ENCODE measurements at places on chromosomes 2 and 18. TPM values are rescaled to one million over a fixed set of nuclear protein-coding genes. Genes with fewer than 3 reads are reported as not detected.

- no peak for DNase-seq
Measured at GRCh38 chr2:108492364-108492763, 41.9 kb upstream of the LIMS1 start.

DNA sequence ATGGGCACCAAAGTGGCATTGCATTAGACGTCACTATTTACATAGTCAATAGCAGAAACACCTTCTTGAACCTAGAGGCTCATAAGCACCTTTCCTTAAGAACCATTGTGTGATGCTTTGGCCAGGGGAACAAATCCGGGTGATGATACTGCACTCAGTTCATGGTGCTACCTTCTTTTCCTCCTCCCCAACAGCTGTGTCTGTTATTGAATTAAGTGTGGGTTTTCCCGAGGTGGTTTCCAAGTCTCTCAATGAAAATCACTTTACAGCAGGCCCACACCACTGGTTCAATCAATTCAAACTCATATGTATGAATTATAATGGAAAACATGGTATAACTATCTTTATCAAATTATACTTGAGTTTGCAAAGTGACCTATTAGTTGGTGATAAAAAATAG, 9.3 kb upstream of the EFEMP1 start:
- DNase-seq, result no peak

DNA sequence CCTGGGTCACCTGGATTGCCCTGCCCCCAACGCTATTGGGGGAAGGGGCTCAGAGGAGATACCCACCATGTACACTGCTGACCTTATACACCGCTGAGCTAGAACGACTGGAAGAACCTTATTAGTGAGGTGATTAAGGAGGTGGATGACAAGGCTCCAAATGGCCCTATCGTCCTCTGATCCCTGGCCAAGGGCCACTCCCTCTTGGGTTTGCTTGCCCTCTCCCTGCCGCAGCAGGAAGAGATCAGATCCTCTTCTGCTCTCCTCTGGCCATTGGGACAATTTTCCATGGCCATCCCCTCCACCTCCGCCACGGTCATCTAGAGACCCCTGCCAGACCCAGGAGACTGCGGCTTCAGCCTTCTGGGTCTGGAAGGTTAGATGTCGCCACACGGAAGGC, 1.2 kb downstream of the ZNF514 start:
- DNase-seq, result no peak

The FBLN7 gene
- 0.44 TPM for total RNA-seq

GRCh38 chr2:715854-716560, 38.8 kb upstream of the TMEM18 start:
- no peak for DNase-seq

The CPLX4 gene
- total RNA-seq, result 0.46 TPM

The CYP26B1 gene
- 10.6 TPM for total RNA-seq

GRCh38 chr18:41128545-41128944, 826.5 kb upstream of the PIK3C3 start:
- no peak for DNase-seq

GRCh38 chr2:229417916-229418315, 146.8 kb upstream of the PID1 start:
- DNase-seq, result no peak

GRCh38 chr2:39779927-39780326, 869 bp upstream of the THUMPD2 start:
- DNase-seq, result no peak

- DNase-seq, result no peak
Measured at GRCh38 chr2:227865291-227865690, 6.1 kb upstream of the DAW1 start.

DNA sequence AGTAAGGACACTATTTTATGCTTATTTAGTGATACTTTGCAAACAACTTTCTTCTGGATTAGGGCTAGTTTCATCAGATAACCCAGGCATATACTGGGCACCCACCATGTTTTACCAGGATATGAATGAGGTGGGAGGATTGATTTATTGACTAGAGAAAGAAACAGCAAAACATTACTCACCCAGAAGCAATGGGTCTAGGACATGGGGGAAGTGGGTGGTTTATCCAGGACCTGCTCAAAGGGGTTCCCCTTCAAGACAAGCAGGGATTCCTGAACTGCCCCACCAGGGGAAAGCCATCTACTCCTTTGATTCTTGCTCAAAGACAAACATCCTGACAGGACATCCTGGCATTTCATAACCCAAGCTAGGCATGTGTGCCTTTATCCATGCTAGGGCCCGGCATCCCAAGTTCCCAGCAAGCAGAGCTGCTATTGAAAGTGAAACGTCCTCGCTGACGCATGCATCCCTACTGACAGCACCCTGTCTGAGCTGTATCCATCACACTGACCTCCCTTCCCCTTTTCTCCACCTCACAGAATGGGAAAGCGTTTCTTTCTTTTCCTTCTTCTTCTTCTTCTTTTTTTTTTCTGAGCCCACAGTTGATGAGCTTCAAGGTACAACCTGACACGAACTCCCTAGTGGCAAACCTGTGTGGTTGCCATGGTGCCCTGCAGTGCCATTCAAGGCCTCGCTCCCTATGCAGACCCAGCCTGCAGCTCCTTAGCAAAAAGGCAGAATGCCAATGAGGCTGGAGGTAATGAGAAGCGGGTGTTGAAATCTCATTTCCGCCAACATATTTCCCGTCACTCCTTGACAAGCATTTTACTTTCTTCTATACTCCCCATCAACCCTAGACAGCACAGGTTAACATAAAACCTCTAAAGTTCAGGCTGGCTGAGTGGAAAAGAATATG, 70.5 kb downstream of the CLHC1 start:
- no peak for DNase-seq

GRCh38 chr2:175523001-175523400, 341.5 kb upstream of the ATP5MC3 start:
- DNase-seq, result no peak

DNA sequence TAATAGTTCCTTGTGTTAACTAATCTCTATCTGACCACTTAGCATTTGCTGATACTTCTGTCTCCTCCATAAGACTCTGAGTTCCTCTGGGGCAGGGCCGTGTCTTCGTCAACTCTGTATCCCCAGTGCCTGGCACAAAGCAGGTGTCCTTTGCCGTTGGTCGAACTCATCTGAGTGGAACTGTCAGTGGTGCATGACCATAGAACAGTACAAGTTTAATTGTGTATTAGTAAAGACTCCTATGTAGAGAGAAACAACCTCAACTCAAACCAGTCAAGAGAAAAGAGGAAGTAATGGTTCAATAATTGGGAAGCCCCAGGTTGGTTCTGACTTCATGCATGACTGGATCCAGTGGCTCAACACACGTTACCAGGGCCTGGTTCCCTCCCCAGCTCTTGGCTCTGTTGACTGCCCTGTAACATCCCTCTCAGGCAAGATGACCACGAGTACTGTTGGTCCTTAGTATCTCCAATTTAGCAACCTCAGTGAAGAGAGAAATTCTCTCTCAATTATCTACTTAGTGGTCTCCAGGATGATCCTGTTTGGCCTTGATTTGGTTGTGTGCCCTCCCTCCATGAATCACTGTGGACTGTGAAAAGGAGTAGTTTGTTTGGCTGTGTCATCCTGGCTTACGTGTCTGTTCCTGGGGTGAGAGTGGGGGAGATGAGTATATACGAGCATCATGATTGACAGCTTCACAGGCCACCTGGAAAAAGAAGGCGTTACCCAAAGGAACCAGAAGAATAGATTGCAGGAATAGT, 58.5 kb upstream of the MSH6 start:
- no peak for DNase-seq

DNA sequence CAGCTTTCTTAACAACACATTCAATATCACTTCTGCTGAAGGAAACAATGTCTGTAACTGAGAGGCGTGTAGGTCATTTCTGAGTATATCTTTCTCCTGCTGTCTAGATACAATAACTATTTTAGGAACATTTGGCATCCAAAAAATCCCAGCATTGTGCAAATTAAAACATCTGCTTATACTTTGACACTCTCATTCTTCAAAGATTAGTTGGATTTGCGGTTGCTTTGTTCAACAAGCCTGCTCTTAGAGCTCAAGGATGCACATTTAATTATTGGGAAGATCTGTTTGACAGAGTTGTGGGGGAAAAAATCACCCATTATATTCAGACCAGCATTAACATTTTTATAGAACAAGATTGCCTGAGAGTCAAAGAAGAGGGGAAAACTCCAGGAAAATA, 449.5 kb upstream of the HNRNPA3 start:
- DNase-seq, result no peak

- DNase-seq, result no peak
Measured at GRCh38 chr2:37098416-37099118, 14.2 kb downstream of the GPATCH11 start.

The ALLC gene
- not detected for total RNA-seq

The HOXD3 gene
- total RNA-seq, result 2.6 TPM

GRCh38 chr2:27984153-27984552, 93.6 kb downstream of the BABAM2 start:
- no peak for DNase-seq

DNA sequence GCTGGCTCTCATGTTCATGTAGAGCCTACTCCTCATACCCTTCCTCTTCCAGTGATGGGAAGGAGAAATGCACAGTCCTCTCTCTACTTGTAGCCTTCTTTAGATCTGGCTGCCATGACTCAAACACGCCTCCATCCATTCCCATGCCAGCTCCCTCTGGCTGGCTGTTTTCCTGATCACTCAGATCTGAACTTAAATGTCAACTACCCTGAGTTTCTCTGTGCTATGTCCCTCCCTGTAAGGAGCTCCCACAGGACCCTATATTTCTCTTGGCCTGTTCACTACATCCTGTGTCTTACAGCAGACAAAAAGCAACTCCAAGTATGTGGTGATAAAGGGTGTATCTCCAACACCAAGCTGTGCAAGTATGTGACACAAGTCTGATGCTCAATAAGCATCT, 152.4 kb downstream of the TCF4 start:
- DNase-seq, result no peak

DNA sequence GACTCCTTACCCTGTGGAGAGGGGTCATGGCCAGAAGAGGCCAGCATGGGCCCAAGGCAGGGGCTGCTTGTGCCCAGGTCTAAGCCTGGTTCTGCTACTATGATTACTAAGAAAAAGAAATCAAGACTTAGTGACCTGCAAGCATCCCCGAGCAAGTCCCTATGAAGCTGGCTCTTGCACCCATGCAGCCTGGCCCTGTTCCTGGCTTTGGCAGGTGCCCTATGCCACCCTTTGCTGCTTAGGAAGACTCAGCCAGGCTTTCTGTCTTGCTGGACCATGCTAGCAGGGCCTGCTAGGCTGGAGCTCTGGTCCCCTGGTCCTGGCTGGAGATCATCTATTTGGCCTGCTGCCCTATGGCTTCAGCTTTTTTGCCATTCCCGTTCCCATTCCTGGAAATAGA, 309.4 kb upstream of the EPAS1 start:
- DNase-seq, result no peak

The RAB6D gene
- total RNA-seq, result not detected

The MATN3 gene
- 0.28 TPM for total RNA-seq

The TCF7L1 gene
- 4.0 TPM for total RNA-seq

DNA sequence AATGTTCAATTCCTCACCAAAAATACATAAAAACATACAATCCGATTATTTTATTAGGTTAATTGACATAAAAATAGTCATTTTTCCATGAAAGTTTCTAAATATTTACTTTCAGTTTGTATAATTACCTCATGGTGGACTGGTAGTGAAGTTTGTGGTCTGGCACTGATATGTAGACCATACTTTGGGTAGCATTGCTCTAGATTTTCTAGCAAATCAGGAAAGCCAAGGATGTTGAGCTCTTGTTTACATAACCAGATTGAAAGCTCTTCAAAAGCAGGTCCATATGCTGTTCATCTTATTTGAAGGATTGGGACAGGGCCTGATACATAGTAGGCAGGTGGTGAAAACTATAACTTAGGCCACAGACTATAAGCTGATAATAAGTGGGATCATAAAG, 61.8 kb downstream of the COMMD1 start:
- DNase-seq, result no peak

The PSMA8 gene
- not detected for total RNA-seq

GRCh38 chr18:31792580-31792911, 31.9 kb upstream of the SLC25A52 start:
- no peak for DNase-seq

The CNDP1 gene
- total RNA-seq, result not detected

DNA sequence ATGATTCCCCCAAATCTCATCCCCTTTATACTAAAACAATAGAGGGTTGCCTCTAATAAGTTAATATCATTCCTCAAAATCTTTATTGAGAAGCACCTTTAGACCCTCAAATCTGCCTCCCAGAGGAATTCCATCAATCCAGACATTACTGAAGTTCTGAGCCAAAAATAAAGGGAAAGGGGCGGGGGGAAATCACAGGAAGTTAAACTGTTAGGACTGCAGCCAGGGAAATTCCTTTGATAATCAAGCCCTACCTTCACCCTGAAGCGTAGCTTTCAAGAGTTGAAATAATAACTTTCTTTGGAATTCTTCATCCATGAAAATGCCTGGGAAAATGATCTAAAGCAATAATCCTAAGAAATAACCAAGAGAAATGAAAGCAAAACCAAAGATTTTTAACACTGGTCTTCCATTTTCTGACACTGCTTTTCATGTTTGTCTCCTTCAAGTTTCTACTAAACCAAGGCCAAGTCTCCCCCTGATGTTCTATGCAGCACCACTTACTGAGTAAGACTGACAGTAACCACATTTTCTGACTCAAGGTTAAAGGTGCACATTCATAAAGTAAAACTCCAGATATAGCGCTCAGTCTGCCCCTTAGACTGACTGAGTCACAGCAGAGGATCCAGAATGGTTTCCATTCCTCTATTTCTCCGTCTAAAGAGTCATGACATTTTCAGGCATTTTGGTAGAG, 78.2 kb downstream of the TCF4 start:
- no peak for DNase-seq

GRCh38 chr2:192292478-192292877, 97.7 kb upstream of the TMEFF2 start:
- no peak for DNase-seq

The PIEZO2 gene
- total RNA-seq, result 2.7 TPM

GRCh38 chr2:201049455-201049854, 22.0 kb downstream of the HYCC2 start:
- no peak for DNase-seq

GRCh38 chr18:2612996-2613395, 41.6 kb downstream of the NDC80 start:
- DNase-seq, result no peak

DNA sequence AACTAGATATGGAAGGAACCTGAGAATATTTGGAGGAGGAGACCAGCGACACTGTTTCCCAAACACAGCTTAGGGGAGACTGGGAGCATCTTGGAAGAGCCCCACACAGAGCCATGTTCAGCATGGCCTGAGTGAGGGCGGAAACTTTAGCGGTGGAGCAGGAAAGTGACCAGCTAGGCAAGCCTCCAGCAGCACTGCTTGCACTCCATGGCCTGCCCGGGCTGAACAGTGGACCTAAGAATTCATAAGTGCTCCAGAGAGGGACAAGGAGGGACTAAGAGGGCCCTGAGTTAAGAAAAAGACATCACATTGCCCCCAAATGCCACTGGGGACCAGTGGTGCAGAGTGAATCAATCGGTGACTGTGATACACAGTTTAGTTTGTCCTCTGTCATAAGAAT, 566.4 kb downstream of the TNS1 start:
- no peak for DNase-seq

The HAUS1 gene
- 23.4 TPM for total RNA-seq

DNA sequence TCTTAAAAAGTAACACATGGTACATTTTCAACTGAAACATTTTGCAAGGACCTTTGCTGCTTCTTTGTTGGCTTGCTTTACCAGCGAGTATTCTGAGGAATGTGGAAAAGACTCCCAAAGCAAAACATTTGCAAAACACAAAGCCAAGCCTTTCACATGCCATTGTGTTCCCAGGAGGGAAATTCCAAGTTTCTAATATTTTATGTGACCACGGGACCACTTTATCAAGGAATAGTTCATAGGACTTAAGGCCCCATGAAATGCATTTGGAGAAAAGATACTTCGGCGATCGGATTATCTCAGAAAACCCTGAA, 26.2 kb downstream of the CYP27C1 start:
- DNase-seq, result no peak

The LMAN2L gene
- 9.1 TPM for total RNA-seq

Measured in omental fat pad (tissue), 4 donors.